ENCODE measurements at places on chromosomes 11 and 22.

DNA sequence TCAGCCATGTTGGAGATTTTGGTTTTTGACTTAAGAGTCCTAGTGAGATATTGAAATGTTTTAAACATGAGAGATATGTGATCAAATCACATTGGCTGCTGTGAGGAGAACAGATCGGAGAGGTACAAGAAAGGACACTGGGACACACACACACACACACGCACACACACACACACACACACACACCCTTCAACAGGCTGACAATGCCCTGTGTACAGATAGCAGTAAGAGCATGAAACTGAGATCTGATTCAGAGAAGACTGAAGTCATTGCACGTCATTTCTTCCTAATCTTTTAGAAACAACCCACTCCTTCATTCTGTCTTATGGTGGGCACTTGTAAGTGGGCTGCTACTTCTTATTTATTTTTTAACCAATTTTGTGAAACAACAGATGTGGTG is 200.5 kb upstream of the E2F8 start:
- no peak for DNase-seq

GRCh38 chr11:134196756-134197155 is 27.0 kb downstream of the NCAPD3 start:
- no peak for DNase-seq

DNA sequence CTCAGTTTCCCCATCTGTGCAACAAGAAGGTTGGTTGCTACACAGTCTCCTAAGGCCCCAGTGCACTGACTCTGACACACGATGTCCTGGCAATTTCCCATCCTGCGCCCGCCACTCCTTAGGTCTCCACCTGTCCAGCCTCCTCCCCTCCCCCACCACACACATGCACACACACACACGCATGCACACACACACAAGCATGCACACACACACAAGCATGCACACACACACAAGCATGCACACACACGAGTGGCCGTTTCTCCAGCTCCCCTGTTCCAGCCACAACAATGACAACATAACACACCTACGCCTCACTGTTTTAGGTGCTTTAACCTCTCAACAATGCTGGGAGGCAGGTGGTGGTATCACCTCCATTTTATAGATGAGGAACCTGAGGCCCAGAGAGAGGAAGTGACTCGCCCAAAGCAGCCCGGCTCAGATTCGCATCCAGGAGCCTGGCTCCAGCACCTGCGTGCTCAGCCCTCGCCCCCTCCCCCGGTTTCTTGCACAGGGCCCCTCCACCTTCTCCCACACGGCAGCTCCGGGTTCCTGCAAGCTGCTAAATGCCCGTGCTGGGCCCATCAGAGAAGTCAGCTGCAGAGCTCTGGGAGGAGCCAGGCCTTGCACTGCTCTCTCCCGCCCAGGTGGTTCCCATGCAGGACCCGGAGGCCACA is 13.0 kb downstream of the CYTH4 start:
- DNase-seq: no peak

DNA sequence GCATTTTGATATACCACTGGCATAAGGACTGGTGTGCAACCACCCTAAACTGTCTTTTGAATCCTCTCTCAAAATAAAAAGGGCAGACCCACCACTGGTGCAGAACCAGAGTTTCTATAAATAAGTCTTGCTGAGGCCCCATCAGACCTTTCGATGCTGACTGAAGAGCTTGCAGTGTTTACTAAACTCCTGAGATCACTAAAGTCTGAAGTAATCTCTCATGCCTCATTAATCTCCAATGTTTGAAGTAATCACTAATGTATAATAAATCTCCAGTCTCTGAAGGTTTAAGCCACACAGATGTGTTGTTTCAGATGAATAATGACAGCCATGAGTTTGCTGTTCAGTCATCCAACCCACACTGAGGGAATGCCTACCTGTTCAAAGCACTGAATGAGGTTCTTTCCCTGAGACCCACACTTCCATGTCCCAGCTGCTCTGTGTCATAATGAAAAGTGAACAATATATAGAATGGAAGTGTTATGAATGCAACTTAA is 50.6 kb upstream of the DEUP1 start:
- DNase-seq: no peak

- DNase-seq: peak; percentile 32
These were observed 109.7 kb upstream of the NARS2 start for GRCh38 chr11:78684377-78684776.

- DNase-seq: peak; percentile 85
These were observed 23.9 kb downstream of the NEFH start for GRCh38 chr22:29503811-29504372.

DNA sequence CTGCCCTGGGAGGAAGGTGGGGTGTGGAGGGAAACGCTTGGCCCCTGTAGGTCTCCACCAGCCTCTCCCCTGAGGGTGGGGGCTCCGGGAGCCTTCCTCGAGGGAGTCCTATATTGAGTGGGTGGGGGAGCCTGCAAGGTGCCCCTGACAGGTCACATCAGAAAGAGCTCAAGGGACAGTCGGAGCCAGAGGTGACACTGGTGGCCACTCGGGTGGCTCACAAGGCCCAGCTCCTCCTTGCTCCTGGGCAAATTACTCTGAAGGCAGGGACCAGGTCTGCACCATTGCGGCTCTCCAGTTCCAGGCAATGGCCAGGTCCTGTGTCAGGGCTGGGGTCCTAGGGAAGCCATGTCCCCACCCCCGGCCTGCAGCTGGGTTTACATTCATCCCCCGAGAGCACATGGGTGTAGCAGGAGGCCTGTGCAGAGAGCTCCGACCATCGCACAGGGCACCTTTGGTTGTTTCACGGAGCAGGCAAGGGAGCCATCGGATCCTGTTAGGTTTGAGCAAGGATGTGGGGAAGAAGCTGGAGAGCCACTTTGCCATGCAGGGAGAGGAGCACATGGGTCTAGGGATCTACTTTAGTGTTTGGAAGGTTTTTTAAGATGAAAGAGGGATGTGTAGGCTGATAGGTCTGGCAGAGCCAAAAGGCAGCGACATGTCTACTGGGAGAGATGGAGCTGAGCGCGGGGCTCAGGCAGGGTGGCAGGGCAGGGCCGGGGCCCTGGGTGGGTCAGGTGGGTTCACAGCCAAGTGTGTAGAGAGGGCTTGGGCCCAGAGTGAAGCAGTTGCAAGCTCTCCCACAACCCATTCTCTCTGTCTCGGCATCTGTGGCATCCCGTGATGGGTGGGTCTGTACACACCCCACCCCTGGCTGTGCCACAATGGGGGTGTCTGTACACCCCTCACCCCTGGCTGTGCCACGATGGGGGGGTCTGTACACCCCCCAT is 14.8 kb downstream of the CCND1 start:
- DNase-seq: no peak

GRCh38 chr11:1203505-1204271 is 19.2 kb upstream of the MUC5B start:
- DNase-seq: no peak

- no peak for DNase-seq
These were observed 92.0 kb downstream of the PPP6R3 start for GRCh38 chr11:68552542-68552941.

DNA sequence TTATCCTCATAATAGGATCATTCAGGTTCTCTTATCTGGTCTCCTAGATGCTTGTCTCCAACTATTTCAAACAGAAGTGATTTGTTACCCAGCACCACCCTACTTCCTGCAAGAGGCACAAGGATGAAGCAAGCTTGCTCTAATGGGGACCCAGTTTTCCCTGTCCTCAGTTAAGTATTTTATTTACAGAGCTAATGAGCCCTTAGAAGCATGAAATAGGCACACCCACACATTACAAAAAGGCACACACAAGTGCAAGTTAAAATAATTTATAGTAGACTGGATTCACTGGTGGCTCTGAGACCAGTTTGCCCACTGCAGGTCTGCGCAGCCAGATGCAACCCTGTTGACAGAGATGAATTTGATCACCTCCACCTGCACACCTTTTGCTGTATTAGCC is 167.5 kb downstream of the KIRREL3 start:
- no peak for DNase-seq

DNA sequence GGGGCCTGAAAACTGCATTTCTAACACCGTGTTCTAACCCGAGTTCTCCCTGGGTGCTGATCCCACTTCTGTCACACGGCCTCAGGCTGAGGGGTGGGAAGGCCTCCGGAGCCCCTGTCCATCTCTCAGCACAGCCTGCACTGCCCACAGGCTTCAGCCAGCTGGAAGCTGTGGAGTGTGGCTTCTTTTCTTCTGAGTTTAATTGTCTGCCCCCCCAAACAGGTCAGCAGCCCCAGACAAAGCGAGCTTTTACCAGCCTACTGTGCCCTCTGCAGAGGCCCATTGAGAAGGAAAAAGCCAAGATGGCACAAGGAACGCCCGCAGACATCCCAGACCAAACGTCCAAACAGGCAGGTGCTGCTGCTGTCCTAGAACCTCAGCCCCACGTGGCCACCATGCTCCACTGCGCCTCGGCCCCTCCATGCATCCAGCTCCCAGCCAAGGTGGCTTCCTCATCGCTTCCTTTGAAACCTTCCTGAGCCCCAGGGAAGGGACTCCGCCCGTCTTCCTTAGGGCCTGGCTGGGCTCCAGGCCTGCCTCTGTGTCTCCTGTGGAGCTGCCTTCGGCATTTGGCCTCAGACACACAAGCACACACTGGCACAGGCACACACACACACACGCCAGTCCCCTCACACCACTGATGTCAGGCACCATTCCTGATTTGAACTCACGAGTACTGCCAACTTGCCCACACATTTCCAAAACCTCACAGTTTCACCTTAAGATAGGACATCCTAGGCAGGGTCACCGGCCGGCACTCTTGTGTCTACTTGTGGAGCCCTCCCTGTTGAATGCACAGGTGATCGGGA is 1.7 kb downstream of the MOB2 start:
- no peak for DNase-seq

DNA sequence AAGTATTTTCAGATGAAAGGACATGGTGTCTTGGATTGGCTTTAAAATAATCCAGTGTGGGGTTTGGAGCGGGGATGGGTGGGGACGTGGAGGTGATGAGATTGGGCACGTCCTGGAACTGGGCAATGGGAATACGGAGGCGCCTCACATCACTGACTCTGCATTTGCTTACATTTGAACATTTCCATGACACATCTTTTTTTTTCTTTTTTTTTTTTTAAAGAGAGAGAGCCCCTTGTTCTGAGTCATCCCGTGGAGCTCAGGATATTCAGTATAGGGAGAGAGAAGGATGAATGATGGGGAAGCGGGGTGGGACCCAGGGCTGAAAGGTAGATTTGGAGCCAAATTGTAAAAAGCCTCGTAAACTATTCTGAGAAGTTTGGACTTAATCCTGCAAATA is 142.7 kb downstream of the FBXO7 start:
- no peak for DNase-seq

DNA sequence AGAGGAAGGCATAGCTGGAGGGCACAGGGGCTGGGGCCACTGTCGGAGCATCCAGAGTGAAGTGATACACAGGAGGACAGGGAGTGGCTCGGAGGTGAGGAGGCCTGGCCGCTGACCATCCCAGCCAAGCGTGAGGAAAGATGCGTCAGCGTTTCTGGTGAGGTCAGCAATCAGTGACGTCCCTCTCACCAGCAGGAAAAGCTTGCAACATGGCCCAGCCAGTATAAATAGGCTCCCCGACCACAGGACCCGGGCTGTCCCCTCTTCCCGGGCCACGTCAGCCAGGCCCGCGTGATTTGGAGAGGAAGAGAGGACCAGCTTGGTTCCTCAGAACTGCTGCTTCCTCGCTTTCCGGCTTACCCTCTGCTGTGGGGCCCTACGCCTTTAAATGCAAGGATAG is 4.2 kb upstream of the OSM start:
- DNase-seq: no peak

DNA sequence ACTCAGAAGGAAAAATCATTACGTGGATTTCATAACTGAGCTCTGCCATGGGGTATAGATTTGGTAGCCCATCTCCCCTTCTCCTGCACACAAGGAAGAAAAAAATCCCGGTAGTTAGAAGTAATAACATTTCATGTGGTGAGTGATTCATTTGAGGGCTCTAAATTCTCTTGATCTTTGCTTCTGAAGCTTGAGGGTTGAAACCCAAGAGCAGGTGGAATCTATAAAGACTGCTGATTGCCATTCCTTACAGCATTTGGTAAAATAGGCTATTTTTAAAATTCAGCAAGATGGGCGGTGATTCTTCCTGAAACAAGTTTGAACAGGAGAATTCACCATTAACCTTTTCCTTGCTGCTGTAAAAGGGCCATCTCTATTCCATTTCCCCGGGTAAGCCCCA is 266.1 kb downstream of the CADM1 start:
- DNase-seq: no peak

DNA sequence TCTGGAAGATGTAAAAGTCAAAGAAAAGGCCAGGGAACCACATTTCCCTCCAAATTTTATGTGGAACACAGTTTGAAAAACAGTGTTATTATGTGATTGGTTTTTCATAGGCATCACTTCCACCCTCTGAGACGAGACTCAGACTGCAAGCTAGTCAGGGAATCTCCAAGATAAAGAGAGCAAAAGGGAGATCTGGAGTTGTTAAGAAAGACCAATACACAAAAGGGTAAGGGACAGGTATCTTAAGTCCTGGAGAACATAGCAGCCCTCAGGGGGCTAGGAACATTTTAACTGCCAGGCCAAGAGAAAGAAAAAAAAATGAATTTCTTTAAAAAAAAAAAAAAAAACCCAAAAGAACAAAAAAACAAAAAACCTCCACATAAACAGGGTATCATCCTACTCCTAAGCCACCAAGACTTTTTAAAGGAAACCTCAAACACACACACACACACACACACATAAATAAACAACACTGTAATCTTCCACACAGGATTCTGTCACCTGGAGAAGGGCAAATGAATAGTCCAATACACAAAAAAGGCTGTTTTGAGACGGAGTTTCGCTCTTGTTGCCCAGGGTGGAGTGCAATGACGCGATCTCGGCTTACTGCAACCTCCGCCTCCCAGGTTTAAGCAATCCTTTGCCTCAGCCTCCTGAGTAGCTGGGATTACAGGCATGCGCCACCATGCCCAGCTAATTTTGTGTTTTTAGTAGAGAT is 44.5 kb downstream of the CELF1 start:
- no peak for DNase-seq

DNA sequence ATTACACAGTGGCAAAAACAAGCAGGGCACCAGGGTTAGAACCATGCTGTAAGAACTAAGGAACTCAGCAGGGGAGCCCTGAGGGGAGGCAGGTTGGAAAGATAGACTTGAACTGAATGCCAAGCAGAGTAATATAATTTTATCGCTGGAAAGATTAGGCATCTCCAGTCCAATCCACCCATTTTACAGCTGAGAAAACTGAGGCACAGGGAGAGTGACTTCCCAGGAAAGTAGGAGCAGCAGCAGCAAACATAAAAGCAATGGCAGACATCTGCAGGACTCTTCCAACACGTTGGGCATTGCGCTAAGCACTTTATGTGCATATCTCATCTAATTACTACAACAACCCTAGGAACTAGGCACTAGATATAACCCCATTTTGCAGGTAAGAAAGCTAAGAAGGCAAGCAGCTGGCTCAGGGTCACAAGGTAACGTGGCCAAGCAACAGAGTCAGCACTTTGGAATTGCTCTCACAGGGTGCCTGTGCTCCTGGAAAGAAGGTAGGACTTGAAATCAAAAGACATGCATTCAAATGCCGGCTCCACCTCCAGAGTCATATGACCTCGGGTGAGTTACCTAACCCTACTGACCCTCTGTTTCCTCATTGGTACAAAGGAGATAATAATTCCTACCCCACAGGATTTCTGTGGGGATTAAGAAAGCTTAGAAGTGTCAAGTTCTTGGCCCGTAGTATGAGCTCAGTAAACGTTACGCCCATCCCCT is 215.3 kb downstream of the BARX2 start:
- no peak for DNase-seq

GRCh38 chr22:41739576-41739975 is 40.3 kb downstream of the MEI1 start:
- no peak for DNase-seq

GRCh38 chr11:31558001-31558400 is 48.4 kb downstream of the ELP4 start:
- DNase-seq: no peak
